ENCODE measurements at places on chromosomes 12 and 14. TPM values are rescaled to one million over a fixed set of nuclear protein-coding genes. Genes with fewer than 3 reads are reported as not detected.

SERPINA9 gene
- total RNA-seq = not detected

LRR1 gene
- 5.5 TPM for total RNA-seq

GRCh38 chr14:41607304-41607775 is 664 bp downstream of the LRFN5 start:
- ATAC-seq = peak; percentile 1

KLRK1 gene
- total RNA-seq = 1.6 TPM

DNA sequence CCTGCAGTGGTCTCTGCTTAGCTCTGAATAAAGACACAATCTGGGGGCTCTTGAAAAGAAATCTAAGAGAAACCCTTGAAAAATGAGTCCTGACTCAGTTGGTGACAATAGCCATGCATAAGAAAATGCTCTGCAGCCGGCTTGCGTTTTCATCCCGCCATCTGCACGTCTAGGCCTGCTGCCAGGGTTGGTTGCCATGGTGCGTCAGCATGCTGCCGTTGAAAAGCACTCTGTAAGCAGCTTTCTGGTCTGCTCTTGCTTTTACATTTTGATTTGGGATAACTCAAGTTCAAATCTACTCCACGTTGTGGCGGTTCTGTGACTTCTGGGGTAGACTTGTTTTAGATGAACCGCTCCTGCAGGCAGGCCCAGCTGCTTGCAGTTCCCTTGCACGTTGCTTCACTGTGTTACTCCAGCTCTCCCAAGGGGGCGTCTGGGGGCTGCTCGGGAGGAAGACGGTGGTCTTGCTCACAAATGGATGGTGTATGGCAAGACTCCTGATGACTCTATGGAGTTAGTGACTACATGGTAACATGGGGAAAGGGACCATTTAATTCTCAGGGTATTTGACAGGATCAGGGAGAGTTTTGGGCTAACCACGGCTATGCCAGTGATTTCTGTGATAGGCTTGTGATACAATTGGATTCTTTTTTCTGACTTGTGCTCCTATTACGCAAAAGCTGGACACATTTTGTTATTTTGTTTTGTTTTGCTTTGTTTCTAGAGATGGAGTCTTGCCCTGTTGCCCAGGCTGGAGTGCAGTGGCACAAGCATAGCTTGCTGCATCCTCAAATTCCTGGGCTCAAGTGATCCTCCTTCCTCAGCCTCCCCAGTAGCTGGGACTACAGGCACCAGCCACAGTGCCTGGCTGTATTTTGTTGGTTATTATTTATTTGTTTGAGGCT is 15.8 kb downstream of the WNT5B start:
- ATAC-seq = peak; percentile 96

DNA sequence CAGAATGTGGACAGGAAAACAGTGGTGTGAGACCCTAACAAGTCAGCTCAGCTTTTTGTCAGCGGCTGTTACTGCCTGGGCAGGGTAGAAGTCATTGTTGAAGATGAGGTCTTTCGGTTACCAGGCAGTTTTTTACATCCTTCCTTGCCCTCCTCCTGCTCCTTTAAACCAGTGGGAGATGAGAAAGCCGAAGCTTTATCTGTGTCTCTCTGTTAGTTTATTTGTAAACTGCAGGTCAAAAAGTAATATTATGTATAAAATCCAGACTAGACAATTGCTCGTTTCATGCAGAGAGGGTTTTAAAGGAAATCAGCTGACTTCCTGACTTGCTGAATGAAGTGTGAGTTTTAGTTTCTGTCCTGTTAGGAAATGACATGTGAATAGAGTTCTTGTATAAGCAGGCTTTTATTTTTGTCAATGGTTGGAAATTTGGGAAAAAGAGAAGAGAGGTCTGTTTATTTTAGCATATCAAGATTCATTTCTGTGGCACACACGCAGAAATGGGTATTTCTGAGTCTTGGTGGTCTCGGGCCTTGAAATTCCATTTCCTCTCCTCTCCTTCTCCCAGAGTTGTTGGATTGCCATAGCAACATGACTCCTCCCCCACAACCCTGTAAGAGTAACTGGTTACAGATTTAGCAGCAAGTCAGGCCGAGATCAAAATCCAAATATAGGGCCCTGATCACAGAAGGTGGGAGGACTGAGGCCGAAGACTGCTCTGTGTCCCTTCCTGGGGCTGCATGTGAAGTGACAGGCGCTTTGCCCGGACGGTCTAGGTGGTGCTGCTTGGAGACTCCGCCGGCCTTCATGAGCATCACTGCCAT is 60.8 kb downstream of the SAMD4A start:
- peak; percentile 63 for ATAC-seq

DNA sequence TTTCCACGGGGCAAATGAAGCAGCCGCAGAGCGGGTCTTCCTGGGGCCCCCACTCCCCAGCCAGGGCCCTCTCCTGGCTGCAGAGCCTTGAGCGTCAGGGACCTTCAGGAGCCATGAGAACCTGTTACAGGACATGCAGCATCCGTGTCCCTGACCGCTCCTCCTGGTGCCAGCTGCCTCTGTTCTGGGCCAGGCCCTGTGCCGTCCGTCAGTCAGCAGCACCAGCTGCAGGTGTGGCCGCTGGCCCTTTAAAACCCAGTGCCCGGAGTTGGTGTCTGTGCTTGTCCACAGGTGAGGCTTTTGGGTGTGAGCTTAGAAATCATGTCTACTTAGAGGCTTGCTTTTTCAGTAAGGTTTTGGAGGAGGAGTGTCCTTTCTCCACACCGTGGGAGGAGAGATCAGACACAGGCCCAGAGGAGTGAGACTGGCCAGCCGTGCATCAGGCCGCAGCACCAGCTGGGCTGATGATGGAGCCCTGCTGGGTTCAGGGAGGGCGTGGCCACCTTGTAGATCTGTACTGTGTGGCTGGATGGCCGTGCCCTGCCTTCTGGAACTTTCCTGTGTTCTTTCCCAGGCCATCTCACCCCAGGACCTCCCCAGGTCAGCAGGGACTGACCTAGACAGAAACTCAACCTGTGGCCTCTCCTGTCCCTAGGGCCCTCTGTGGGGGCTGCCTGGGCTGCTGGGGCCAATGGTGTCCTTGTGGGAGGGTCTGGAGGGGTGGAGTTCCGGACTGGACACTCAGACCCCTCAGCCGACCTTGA is 27.1 kb downstream of the AACS start:
- no peak for ATAC-seq

SDS gene
- total RNA-seq = 0.14 TPM

GRCh38 chr14:68626386-68626785 is 166.5 kb downstream of the ZFP36L1 start:
- ATAC-seq = no peak

DNA sequence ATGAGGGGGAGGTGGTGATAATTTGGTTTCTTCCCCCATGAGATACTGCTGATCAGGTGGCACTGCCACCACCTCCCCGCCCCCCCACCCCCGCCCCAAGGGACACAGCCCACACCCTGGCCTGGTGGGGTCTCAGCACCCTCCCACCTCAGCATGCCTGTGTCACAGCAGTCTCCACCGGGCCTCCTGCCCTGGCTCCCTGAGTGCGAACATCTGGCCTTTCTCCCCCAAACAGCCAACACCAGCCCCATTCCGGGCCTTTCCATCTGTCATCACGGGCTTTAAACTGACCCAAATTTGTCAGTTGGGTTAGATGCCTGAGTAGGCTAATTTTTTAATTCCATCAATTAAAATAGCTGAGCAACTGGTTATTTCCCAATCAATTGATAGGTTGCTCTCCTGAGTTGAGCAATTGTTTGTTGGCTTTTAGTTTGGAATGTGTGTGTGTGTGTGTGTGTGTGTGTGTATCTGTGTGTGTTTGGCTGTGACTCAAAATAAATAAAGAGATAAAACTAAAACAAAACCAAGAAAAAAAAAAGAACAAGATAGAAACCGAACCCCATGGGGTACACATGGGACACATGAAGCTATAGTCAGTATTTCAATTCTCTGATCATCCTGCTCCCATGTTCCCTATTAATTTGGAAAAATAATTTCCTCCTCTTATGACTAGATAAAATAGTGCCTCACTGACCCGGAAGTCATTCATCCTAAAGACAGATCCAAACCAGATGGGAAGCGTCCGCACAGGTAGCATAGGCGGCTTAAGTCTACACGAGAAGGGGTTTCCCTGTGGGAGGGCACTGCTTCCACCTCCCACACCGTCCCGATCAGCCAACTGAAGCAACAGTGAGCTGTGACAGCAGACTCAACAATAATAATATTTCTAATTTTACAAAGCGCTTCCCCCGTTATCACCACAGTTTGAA is 7.4 kb downstream of the SERPINA12 start:
- ATAC-seq = no peak

DNA sequence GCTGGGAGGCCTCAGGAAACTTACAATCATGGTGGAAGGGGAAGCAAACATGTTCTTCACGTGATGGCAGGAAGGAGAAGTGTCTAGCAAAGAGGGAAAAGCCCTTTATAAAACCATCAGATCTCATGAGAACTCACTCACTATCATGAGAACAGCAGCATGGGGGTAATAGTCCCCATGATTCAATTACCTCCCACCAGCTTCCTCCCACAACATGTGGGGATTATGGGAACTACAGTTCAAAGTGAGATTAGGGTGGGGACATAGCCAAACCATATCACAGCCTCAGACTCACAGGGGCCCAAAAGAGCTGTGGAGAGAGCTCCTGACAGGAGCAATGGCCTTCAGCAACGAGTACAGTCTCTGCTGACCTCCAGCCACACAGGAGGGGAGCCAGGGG is 151.4 kb downstream of the GXYLT1 start:
- ATAC-seq = no peak

DNA sequence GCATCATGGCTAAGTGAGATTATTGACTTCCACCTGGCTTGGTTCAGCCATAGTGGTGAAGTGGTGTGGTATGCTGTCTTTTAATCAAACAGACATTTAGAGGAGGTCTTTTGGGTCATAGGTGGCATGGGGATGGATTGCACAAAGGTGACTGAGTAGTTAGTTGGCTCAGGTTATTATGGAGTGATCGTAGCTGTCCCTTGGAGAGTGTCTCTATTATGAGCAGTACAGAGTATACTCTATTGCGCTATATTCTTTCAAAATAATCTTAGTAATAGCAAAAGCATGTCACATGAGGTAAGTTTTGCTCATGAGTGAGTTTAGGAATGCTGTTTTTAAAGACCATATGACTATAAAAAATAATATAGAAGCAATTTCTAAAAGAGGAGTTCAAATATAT is 60.4 kb downstream of the RASSF8 start:
- no peak for ATAC-seq

- ATAC-seq = peak; percentile 40
These were observed 185.7 kb upstream of the GRIN2B start for GRCh38 chr12:14167005-14167628.

ST8SIA1 gene
- total RNA-seq = 1.6 TPM

DNA sequence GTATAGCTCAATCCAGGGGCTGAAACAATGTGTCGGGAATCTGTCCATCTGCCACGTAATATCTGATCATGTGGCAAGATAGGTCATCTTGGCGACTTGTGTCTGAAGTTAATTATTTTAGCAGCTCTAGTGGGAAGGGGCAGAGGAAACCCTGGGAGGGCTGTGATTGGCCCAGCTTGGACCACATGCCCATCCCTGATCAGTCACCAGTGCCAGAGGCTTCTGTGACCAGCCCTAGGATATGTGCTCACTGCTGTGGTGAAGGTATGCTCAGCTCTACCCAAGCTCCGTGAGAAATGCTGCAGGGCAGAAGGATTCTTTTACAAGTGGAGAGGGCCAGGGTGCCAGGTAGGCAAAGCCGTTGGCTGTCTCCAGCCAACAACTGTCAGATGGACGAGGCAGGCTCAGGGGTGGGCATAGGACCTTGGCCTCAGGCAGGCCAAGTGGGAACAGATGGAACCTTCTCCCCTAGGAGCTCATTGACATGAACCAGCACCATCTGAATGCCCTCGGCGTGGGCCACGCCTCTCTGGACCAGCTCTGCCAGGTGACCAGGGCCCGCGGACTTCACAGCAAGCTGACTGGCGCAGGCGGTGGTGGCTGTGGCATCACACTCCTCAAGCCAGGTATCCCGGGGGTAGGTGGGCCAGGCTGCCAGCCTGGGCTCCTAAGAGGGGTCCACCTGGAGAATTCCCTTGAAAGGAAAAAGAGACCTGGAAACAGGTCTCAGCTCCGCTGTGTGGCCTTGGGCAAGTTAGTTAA is 21.1 kb downstream of the MVK start:
- ATAC-seq = no peak

GRCh38 chr12:102344691-102345090 is 135.7 kb downstream of the IGF1 start:
- ATAC-seq = no peak

DNA sequence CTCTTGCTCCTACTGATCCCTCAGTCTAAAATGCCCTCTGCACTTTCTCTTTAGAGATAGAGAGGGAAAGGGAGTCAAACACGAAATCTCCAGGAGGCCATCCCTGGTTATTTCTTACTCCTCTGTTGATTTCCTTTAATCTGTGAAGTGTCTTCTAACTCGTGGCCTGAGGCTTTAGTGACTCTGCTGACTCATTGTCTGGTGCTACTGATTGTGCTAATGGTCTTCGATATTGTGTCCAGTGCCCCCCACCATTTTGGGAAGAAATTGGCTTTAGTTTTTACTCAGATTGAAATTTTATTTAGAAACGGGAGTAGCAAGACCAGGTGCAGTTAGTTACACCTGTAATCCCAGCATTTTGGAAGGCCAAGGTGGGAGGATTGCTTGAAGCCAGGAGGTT is 839 bp downstream of the CLEC9A start:
- ATAC-seq = no peak

DNA sequence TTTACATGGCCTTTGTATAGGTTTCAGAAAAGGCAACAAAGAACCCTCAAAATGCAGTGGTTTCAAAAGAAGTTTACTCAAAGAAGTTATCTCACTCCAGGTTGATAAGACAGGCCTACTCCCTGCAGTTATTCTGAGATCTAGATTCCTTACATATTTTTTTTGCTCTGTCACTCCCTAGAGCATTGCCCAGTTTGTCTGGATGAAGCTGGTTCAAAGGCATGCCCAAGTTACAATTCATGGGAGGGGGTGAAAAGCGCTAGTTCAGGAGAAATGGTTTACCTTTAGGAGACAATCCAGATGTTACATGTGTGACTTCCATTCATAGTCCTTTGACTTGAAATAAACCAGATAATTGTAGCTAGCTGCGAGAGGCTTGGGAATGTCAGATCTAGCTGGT is 115.0 kb downstream of the TPH2 start:
- no peak for ATAC-seq

GRCh38 chr12:13036881-13037280 is 7.3 kb upstream of the FAM234B start:
- ATAC-seq = no peak

GRCh38 chr12:80598004-80598606 is 109.3 kb upstream of the MYF6 start:
- peak; percentile 74 for ATAC-seq

DNA sequence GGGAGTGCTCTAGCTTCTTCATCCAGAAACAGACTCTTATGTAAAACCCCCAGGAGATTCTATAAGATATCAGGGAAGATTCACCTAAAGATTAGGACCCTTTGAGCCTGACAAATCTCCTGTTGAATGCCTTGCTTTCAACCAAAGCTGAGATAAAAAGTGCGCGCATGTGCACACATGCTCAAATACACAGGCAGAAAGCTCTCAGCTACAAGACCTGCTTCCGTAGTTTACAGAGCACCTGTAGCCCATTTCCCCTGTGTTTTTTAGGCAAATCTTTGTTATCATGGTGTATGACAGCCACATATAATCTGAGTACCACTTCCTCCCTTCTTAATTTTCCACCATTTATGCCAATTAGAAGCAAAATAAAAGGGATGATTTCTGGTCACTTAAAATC is 866.9 kb downstream of the NRXN3 start:
- ATAC-seq = no peak

ENDOU gene
- 0.11 TPM for total RNA-seq
